Activated CD4-positive, alpha-beta T cell treated with anti-CD3 and anti-CD28 coated beads for 1 hour (primary cell): ENCODE measurements at places on chromosomes 7 and 10.

DNA sequence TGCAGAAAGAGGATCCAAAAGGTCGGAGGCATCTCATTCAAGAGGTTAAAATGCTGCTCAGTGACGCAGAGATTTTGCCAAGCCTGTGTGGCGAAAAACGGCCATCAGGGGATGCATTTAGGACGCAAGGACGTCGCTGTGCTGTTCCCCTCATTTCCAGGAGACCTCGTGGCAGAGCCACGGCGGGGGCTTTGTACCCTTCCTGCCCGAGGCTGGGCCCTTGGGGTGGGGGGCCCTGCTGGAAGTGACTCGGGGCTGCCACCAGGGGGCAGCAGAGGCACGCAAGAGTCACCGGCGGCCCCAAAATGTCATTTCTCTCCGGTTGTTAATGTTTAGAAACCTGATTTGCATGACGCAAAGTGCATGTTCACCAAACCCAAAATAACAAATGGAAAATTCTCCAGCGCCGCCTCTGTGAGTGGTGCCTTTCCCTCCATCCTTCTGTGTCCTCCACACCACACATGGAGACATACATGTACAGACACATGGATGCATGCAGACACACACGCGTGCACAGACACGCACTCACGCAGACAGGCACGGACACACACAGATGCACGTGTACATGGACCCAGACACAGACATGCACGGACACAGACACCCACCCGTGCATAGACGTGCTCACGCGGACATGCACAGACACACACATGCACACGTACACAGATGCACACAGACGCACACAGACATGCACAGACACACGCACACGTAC is 51.0 kb upstream of the NKX6-2 start:
- DNase-seq: peak; percentile 30

DNA sequence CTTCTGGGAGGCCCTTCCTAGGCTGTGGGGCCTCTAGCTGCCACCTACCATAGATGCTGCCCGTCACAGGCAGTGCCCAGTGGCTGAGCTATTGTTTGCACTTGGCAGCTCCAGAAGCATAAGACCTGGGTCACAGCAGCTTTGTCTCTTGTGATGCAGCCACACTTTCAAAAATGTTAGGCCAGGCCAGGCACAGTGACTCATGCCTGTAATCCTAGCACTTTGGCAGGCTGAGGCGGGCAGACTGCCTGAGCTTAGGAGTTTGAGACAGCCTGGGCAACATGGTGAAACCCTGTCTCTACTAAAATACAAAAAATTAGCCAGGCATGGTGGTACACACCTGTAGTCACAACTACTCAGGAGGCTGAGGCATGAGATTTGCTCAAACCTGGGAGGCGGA is 9.5 kb upstream of the KAZALD1 start:
- no peak for DNase-seq

DNA sequence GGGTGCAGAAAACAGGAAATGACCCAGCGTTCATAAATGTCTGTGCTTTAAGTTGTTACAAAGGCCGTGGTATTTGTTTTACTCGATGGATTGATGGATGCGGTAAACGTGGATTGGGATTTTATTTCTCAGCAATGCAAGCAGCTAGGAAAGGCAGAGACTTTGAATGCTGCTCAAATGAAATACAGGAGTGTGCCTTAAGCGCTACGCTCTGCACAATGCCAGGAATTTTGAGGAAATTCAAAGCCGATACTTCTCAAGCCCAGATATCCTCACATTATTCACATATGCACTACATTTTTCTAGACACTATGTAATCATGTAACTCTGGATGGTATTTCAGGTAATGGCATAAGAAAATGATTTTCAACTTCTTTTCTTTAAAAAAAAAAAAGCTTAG is 514.3 kb upstream of the ADARB2 start:
- no peak for DNase-seq

- no peak for DNase-seq
Measured at GRCh38 chr7:140342727-140343514, 55.4 kb downstream of the SLC37A3 start.

GRCh38 chr7:158391141-158391540 is 196.5 kb downstream of the PTPRN2 start:
- no peak for DNase-seq

DNA sequence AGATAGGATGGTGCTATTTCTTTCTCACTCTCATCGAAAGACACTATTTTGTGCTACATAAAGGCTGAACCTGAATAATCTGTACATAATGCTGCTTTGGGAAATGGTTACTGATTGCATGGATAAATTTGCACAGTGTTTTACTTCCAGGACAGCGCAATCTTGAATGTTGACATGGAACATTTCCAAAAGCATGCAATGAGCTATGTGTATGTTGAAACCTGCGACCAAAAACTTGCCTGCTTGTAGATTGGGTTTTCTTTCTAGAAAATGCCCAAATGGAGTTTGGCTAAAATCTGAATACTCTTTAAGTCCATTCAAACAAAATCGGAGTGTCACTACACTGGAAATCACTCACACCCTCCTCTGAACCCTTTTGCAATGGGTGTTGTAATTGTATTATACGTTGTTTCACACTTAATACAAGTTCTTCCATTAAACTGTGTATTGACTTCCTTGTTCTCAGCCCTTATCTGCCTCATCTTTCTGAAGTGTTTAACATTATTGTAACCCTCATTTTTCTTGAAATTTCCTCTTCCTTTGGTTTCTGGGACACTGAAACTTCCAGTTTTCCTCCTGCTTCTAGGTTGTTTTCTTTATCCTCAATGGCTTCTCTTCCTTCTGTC is 73.7 kb upstream of the CAPZA2 start:
- no peak for DNase-seq

GRCh38 chr7:105060923-105061322 is 46.9 kb downstream of the KMT2E start:
- no peak for DNase-seq

DNA sequence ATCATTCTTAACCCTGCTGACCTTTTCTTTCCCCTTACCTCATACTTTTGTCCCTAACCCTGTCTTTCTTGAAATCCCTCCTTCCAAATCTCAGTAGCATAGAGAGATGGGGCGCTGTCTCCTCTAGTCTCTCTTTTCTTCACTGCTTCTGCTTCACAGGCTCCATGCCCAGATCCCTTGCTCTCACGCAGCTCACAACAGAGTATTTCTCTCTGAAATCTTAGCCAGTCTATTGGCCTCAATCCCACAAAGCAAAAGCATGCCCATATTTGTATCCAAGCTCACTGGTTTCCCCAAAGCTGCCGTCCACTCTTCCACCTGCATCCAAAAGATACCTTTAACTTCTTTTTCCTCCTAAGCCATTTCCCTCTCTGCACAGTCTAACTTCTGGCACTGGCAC is 526.8 kb downstream of the PLXDC2 start:
- DNase-seq: no peak

GRCh38 chr7:38215115-38215514 is 37.1 kb downstream of the STARD3NL start:
- DNase-seq: no peak

- DNase-seq: no peak
Measured at GRCh38 chr10:74593470-74593869, 232.9 kb upstream of the KAT6B start.

GRCh38 chr7:4108951-4109350 is 573.1 kb upstream of the FOXK1 start:
- no peak for DNase-seq

DNA sequence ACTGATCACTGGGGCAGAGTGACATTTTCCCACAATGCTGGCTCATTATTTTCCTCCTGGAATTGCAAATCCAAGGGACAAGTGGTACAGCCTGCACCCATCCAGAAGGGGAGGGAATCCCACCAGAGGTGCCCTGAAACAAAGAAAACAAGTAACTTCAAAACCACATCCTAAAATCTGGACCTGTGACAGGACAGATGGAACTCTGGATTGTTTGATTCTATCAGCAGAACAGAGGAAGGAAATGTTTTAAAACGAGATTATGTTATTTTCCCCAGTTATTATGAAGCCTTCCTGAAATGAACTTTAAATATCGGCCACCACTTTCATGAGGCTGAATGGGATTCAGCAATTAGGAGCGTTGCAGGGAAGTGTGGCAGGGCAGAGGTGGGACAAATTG is 62.2 kb upstream of the ECHDC3 start:
- no peak for DNase-seq

DNA sequence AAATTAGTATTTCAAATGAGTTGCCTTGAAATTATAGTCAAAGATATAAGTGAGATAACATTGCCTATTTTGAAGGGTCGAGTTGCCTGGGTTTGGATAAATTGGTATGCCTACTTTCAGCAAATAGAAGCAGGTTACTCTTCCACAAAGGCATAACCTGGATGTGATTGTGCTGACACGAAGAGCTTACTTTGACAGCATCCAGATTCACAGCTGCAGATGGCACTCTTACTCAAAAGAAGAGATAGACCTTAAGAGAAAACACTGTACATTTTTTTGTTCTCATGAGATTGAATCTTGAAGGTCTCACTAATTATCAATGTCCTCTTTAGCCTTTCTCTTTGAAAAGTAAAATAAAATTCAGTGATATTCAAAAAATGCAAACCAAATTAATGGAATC is 1338.7 kb downstream of the REEP3 start:
- no peak for DNase-seq

GRCh38 chr10:95485056-95485844 is 75.9 kb downstream of the SORBS1 start:
- DNase-seq: no peak

DNA sequence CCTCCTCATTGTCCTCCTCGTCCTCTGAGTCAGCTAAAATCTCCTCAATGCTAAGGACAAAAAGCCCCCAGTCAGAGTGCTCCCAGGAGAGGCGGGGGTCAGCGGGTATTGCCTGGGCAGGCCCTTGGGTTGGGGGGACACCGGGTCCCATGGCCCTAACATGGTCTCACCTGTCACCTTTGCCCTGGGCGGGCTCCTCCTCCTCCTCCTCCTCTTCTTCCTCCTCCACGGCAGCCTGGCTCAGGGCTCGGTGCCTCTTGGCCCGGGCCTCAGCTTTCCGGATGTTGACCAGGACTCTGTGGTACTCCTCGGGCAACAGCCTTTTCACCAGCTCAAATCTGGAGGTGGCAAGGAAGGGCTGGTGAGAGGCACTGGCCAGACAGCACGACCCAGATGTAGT is 32.0 kb upstream of the FRAT2 start:
- no peak for DNase-seq

DNA sequence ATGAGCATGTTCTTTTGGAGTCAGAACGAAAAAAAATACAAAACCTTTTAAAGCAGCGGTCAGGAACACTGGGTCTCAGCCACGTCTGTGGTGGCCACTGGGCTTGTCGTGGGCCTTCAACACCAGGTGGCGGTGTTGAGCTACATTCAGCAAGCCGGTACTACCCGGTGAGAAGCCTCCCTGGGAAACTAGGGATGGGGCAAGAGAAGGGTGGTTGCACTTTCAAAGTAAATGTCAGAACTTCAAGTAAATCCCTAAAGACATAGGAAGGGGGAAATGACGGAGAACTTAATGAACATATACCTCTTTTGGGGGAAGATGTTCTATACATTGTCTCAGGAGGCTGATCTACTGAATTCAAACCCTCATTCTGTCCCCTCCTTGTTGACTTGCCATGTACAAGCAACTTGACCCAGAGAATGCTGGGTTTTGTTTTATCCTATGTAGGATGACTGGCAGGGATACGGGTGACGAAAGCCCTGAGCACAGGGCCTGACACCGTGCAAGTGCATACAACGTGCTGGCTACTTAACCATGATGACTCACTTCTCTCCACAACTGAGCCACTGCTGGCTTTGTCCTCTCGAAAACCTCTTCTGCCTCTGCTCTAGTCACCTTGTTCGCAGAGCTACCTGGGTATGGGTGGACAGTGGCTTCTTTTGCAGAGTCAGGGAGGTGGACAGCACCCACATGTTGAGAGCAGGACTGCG is 49.0 kb upstream of the BAMBI start:
- peak; percentile 33 for DNase-seq

GRCh38 chr7:15123901-15124300 is 221.3 kb upstream of the DGKB start:
- no peak for DNase-seq

DNA sequence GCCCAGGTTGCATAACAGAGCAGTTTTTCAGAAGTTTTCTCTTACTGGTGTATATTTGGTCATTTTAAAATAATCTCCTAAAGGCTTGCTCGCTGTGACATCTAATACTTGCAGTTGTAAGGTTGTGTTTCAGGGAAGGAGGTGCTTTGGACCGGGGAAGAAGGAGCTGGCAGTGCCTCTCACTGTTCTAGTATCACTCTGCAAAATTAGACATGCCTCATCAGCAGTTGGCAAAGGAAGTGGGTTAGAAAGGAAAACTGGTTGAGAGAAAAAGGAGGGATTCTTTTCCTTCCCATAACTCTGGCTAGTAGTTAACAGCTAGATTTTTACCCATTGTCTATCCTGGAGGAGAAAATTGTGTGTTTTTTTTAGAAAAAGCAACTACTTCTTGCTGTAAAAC is 34.8 kb downstream of the CUL1 start:
- DNase-seq: no peak

DNA sequence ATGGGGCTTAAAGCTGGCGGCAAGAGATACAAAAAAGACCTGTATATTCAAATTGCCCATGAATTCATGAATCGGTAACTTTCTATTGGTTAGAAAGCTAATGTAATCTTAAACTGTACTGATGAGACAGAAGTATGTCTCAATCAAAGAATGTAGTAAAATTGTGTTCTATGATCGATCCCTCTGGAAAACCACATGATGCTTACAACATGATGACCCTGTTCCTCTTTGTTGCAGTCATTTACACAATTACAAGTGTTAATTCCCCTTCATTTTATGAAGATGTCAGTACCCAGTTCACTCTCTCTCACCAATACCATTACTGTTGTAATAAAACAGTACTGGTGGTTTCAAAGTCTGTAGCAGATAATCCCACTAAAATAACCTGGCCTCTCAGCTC is 10.1 kb downstream of the KIF5B start:
- DNase-seq: no peak

DNA sequence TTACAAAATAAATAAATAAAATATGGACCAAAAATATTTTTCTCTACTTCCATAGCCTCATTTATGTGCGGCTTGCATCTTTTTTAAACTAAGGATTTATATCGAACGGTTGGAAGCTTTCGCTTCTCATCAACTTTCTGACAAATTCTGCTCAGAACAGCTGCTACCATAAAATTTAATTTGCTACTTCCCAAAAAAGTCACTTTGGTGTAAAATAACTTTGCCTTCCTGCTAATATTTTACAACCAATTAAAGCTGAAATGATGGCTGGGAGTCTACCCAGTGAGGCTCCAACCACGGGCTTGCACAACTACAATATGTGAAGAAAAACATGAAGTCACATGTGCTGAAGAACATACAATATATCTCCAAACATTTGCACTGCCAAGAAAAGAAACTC is 253.1 kb upstream of the NEBL start:
- DNase-seq: no peak

GRCh38 chr7:141649137-141649864 is 52.7 kb downstream of the DENND11 start:
- no peak for DNase-seq

DNA sequence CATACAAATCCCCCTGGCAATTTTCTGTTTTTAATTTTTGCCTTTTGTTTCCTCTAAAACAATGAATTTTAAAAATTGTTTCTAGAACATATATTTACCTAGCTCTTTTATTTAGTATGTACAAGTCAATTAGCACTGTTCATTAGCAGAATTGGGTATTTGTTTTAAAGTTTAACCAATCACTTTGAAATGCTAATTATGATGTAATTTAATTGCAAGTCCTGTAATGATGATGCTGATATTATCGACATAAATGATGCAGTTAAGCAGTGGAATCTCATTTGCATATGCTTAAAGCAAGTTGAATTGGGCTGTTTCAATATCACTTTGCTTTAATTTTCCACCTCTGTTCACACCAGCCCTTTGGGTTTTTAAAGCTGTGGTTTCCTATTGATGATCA is 2.7 kb downstream of the FOXP2 start:
- no peak for DNase-seq
